ENCODE measurements at places on chromosomes 3 and 15.

DNA sequence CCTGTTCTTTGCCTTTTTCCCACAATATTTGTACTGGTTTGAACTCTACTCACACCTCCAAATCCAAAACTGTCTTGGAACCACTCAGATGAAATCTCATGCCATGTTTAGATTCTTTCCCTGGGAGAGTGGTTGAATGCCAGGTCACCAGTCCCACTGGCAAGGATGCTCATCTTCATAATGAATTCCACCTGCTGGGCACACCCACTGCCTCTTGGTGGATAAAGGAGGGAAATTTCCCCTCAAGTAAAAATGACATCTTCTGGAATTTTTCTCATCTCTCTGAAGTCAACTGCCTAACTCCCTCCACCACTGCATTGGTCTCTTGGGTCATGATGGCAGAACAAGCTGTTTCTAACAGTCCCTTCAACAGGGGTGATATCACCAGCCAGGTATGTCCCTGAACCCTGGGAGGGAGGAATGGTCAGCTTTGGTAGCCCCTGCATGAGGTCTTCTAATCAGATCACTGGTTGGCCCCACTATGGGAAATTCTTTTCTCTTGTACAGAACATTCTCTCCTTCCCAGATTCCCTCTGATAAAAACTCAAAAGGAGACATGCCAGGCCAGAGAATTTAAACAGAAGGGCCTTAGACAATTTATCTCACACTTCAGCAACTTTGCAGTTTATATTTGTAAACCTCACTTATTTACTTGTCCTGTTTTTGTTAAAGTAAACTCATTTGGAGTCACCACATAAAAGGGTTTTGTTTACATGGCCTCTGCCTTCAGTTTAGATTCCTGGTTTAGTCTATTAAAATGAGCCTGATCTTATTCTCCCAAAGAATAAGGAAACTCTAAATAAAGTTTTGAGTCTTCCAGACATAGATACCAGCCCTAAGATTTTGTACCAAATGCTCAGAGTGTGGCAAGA lies 143.4 kb downstream of the WNT5A start:
- no peak for DNase-seq

GRCh38 chr3:59212128-59212779 lies 162.4 kb upstream of the CFAP20DC start:
- peak; percentile 73 for DNase-seq

DNA sequence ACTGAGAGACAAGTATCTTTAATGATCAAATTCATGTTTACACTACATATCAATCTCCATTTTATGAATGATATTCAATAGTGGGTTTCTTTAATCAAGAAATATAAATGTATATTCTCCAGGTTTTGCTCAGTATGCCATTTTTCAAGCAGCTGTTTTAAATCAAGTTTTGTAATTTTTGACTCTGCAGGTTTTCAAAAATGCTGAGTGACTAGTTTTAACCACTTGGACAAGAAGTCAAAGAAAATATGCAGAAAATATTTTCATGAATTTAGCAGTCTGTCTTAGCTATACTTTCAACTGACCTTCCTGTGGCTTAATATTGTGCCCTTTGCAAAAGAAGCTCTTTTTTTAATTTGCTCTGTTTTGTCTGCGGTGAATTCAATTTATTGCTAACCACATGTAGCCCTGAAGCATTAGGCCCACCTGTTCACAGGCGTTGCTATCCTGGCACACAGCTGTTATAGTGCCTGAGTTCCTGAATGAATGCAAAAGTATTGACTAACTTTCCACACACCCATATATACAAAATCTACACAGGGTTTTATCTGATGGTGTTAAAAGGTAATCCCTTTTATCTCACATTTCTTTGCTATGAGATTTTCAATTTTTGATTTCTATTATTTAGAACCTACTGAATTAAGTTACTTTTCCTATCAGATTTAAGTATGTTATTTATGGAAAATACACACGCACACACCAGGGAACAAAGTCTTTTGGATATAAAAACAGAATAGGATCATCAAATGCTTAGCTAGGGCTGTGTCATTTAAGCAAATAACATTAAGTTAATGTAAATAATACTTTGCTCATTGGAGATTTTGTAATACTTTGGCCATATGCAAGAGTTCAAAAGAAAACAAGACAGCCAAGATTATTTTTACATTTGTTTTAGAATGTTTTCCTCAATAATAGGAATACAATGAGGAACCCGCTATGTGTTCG lies 1166.1 kb upstream of the GBE1 start:
- no peak for DNase-seq

DNA sequence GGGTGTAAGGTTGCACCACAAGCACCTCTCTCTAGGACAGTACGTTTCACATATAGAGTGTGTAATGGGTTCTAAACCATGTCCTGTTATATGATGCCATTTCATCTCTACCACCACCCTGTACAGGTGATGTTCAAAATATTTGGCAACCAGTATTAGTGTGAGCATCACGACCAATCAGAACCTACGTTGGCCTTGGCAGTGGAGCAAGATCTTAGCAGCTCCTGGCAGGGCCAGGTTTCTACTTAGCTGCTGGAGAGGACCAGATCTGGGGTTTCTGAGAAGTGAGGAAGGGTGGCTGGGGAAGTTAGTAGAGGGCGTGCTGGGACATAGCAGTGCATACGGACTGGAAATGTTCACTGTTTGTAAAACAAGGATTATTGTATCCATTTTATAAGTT lies 23.1 kb upstream of the MITF start:
- no peak for DNase-seq

DNA sequence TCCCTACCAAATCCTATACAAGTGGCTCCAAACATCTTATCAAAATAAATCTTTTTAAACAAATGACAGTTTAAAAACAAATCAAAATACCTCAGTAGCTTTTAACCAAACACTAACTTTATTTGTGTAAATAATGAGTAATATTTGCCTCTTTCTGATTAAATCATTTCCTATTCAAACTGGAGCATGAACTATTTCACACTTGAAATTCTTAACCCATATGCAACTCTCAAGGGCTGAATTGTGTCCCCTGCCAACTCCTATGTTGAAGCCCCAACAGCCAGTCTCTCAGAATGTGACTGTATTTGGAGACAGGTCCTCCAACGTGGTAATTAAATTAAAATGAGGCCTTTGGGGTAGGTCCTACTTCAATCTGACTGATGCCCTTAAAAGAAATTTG lies 55.9 kb upstream of the MCTP2 start:
- no peak for DNase-seq

DNA sequence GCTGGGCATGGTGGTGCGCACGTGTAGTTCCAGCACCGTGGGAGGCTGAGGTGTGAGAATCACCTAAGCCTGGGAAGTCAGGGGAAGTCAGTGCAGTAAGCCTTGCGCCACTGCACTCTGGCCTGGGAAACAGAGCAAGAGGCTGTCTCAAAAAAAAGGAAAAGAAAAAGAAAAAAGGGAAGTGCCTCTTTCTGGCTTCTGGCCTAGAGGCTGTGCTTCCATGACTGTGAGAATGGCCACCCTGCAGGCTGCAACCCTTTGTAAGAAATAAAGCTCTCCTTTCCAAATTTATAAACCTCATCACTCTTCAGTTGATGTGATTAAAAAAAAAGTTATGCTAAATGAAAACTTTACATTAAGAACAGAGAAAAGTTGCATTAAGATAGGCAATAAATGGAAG lies 774.3 kb downstream of the TUSC7 start:
- DNase-seq, result no peak

DNA sequence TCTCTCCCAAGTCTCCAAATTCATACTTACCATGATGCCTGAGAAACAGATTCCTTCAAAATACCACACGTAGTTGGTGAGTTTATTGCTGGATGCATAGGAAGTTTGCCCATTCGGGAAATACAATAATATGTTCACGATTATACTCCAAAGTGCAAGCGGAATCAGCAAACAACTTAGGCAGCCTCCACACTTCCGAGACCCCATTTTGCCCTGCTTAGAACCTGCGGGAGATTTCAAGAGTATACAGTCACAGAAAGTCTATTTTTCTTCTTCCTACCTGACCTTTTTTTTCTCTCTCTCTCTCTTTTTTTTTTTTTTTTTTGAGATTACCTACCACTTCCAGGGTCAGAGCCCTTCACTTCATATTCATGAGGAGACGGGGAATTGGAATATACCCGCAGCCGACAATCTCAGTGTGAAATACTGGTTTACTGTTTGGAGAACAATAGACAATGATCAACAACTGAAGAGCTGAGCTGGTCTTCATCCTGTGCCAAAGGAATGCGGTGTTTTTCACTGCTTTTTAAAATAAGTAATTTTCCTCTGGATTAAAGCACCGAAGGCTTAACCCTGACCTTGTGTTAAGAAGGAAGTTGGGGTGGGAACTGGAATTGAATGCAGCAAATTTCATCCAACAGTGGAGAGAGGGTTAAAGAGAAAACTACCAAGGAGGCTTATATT lies at the start of gene TM4SF18:
TM4SF18 (minus strand) TSS at position 461 of the 684 bp plus-strand sequence; CDS start at position 207, 254 bp downstream.
- peak; percentile 8 for DNase-seq

DNA sequence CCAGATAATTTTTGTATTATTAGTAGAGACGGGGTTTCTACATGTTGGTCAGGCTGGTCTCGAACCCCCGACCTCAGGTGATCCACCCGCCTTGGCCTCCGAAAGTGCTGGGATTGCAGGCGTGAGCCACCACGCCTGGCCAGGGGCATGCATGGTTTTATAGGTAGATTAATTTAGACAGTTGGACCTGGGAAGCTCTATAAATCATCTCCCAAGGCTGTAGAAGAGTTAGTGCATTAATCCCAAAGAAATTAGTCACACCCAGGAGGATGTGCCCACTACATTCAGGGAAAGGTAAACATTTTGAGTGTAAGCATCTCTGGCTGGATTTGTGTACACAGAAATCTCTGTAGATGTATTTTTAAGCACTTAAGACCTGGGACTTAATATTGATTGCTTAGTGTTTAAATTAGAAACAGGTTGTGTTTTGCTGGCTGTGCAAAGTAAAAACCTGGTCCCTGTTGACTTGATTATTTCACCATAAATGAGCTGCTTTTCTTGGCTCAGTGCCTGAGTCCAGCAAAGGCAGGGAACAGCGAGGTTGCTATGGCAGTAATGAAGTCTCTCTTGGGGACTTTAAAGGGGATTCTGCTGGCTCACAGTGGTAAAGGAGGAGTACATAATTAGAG lies 19.2 kb downstream of the EXOSC7 start:
- no peak for DNase-seq

- DNase-seq, result no peak
Measured at GRCh38 chr3:104598848-104599511, 767.7 kb upstream of the ALCAM start.

- no peak for DNase-seq
Measured at GRCh38 chr3:135641761-135642160, 323.8 kb upstream of the PPP2R3A start.

GRCh38 chr3:42668793-42669217 lies 15.3 kb downstream of the ZBTB47 start:
- DNase-seq, result no peak

DNA sequence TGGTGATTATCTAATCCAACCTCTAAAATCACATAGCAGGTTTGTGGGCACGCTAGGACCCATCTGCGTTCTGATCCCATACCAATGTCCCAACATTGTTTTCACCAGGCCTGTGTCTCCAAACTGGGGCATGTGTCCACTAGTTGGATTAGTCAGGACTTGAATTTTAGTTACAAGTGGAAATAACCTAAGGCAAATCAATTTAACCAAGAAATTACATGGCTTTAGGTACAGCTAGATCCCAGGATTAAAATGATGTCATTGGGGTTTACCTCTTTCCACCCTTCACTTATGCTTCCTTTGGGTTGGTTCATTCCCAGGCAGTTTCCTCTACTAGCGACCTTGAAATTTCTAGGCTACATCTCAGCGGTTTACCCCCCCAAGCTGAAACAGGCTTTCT lies 47.2 kb upstream of the PXYLP1 start:
- DNase-seq, result no peak

DNA sequence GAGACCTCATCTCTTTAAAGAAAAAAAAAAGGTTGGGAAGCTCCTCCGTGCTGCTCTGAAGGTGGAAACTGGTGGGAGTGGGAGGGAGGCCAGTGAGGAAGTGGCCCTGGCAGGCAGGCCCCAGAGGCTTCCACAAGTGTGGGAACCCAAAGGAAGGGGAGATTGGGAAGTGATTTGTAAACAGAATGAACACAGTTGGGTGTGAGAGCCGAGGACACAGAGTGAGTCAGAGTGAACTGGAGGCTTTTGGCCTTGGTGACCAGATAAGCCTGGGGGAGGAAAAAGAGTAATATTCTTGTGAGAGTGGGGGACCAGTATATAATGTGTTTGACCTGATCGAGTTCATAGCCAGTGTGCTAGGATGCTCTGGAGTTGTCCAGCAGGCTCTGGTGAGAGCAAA lies 23.0 kb downstream of the MKRN2 start:
- DNase-seq, result no peak

- no peak for DNase-seq
Measured at GRCh38 chr3:60746043-60746638, 505.1 kb downstream of the FHIT start.

GRCh38 chr15:65821070-65821469 lies 29.0 kb upstream of the DENND4A start:
- DNase-seq, result no peak

DNA sequence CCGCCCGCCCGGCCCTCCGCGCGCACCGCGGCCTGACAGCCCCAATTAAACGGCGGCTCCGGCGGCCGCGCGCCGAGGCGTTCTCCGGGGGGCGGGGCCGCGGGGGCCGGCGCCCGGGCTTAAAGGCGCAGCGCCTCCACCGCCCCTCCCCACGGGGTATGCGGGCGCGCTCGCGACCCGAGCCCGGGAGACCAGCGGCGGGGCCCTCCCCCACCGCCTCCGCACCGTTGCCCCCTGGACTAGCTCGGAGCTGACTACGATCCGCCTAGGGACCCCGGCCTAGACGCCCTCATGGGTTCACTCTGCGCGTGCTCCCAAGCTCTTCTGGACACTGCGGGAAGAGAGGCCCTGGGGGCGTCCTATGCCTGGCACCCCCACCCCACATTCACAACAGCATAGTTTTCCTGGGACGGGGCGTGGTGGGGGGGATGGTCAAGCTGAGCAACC lies at the start of gene DUSP7:
DUSP7 (minus strand) TSS at position 51 of the 447 bp plus-strand sequence. CDS start 205 bp downstream, outside the sequence.
- DNase-seq, result peak; percentile 94

- no peak for DNase-seq
Measured at GRCh38 chr3:149947231-149947630, 23.5 kb downstream of the PFN2 start.

GRCh38 chr15:98770984-98771383 lies 122.6 kb downstream of the IGF1R start:
- DNase-seq, result no peak

DNA sequence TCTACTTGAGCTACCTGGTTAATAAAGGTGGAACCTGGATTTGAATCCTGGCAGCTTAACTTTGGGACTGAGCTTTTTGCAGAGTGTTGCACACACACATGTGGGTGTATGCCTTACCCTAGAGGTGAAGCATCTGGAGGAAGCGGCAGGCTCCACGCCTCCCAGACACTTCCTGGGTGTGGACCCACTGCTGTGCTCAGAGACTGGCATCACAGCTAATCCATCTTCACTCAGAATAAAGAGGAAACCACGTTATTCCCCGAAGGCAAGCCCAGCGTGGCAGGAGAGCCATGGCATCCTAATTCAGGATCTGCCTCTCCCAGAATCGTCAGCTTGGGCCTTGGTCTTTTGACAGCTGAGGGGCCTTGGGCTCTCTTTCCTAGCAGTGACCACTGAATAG lies 25.5 kb downstream of the CCDC13 start:
- DNase-seq, result peak; percentile 79

DNA sequence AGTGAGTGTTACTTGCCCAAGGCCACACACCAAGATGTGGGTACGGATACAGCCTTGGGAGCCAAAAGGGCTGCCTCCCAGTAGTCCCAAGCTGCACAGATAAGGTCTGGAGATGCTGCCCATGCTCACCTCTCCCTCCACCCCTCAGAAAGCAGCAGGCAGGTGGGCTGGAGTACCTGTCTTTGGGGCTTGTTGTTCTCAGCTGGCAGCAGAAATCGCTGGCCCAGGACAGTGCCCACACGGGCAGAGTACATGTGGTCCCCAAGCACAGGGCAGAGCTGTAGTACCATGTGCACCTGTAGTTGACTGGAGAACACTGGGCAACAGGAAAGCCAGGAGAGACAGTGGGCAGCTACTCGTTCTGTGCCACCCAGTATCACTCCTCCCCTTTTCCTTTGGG lies 5.0 kb downstream of the RPUSD3 start:
- no peak for DNase-seq
